ENCODE measurements at places on chromosomes 11 and 22.

DNA sequence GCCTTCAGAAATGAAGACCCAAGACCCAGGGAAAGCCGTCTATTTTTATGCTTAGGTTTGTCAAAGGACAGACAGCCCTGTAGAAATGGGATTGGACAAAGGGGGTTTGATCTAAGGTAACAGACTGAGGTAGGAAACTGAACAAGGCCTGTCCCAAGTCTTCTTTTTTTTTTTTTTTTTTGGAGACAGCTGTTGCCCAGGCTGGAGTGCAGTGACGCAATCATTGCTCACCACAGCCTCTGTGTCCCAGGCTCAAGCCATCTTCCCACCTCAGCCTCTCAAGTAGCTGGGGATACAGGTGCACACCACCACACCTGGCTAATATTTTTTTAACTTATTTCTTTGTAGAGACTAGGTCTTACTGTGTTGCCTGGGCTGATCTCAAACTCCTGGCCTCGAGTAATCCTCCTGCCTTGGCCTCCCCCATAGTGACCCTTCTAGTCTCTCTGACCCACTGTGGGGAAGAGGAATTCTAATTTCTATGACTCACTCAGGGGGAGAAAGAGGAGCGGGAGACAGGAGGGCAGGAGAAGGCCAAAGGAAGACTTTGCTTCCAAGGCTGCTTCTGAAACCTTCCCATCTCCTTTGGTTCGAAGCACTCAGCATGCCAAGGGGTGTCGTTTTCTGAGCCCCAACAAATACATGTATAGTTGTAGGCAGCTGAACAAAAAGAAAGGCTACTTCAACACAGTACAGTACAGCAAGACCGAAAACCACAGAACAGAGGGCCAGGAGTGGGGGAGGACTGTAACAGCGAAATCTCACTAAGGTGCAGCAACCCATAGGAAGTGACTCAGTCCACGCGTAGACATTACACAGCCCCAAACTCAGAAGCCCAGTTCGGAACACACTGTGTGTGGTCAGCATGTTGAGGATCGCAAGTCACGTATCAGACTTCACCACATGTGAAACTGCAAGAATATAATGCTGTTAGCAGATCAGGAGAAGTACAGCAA, 872 bp downstream of the TMA7B start:
- peak; percentile 49 for DNase-seq

GRCh38 chr11:8293171-8293570, 29.5 kb upstream of the LMO1 start:
- DNase-seq, result no peak

DNA sequence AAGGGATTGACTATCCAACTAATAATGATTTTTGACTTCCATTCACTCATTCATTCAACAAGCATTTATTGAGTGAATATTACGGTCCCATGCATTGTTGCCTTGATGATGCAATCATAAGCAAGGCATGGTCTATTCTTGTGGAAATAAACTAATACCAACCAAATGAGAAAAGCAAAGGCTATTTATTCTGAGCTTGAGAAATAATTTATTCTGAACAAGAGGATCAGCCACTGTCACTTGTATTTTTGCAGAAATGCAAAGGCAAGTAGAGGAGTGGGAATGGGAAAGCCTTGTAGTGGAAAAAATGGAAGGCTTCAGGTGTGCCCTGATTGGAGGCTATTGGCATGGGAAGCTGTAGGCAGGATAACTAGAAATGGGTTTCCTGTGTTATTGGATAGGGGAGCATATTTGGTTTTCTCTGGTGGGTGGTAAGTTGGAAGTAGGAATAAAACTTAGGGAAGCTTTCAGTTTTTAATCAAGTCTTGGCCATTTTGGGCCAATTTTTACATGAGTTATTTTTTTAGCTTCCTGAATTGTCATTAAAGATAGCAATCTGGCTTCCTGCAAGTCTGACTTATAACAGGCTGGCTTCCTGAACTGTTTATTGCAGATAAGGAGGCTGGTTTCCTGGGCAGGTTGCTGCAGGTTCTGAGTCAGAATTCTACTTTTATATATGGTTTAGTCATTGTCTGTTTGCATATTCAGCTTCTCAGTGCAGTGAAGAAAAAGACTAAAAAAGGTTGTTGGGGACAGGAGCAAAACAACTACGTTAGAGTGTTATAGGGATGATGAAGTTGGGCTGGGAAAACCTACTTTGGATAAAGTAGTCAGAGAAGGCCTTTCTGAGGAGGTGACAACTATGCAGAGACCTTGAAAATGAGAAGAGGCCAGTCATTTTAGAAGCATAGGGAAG, 106.7 kb downstream of the APIP start:
- DNase-seq, result no peak

GRCh38 chr22:30893434-30894370, 74.9 kb downstream of the MORC2 start:
- no peak for DNase-seq

GRCh38 chr11:83259559-83259958, 26.6 kb downstream of the CCDC90B start:
- DNase-seq, result no peak

DNA sequence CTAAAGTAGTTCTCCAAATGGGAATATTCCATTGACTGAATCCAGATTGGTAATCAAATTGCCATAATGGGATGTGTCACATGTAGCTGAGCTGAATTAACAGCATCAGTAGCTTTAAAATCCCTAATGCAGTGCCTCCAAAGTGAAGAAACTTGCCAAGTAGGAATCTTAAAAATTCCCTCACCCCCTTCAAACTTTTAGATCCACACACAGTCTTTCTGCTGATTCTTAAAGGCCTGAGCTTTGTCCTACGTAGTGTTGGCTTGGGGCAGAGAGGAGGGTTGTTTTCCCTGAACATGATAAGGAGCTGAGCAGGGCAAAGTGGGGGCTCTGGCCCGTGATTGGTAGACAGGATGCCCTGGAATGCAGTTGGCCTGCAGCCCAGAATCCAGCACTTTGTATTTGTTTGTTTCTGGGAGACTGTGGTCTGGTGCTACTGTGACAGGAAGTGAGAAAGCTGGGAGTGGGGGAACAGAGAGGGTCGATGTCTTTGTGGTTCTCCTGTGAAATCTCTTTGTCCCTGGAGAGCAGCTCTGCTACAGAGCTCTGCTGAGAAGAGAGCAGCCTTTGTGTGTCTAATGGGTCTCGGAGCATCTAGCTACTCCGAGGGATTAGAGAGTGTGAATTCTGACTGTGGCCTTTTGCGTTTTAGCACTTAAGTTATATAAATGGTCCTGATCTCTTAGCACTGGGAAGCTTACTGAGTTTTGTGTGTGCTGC, 16.9 kb downstream of the CTNND1 start:
- no peak for DNase-seq

GRCh38 chr11:82234256-82234655, 499.4 kb downstream of the FAM181B start:
- DNase-seq, result no peak

GRCh38 chr11:66479394-66480116, 679 bp upstream of the DPP3 start:
- DNase-seq, result no peak

GRCh38 chr22:33331017-33331416, 272.8 kb upstream of the SYN3 start:
- no peak for DNase-seq

- no peak for DNase-seq
Observed at GRCh38 chr11:94734563-94735275, 33.4 kb upstream of the AMOTL1 start.
